ENCODE measurements at places on chromosomes 5 and 9.
A peak's percentile ranks its signal among the peaks of the same experiment; 100 is the strongest.

- ATAC-seq = no peak
Measured at GRCh38 chr5:11684607-11685006, 219.6 kb downstream of the CTNND2 start.

- no peak for ATAC-seq
Measured at GRCh38 chr5:67002832-67003684, 193.5 kb downstream of the CD180 start.

- ATAC-seq = peak; percentile 76
Measured at GRCh38 chr9:16136961-16137360, 584.1 kb downstream of the CCDC171 start.

DNA sequence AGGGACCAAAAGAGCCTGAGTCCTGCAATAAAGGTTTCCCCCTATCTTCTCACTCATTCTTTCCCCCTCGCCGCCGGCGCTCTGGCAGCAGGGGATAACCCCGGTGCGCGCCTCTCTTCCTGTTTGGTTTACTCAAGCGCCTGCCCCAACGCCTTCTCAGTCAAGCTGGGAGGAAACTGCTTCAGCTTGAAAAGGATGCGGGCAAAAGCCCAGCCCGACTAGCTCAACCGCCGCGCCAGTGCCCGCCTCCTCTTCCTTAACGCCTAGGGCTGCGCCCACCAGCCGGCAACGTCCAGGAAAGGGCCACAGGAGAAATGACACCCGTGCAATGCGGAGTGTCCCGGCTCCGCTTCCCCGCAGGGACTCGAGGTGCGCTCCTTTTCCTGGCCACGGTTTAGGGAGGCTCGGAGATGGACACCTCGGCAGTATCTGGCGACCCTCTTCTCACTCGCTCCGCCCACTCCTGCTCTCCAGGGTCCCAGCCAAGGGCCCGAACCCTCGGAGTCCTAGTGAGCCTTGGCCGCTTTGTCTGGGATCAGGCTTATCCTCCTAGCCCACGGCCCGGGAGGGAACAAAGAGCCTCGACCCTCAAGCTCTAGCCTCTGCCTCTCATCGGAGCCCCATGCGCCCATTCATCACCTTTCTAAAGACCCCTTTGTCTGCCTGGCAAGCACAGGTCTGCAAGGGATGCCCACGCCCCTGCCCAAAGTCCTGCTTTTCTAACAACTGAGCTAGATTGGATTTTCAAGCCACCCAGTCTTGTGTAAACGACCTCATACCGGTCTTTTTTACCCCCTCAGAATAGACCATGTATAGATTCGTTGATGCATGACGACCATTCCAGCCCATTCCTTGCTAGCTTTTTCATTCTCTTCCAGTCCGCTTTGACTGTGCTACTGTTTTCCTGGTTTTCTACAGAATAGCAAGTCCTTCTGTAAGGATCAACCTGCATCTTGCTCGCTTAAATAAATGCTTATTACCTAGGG lies 2.0 kb downstream of the ST8SIA4 start:
- ATAC-seq = peak; percentile 33

DNA sequence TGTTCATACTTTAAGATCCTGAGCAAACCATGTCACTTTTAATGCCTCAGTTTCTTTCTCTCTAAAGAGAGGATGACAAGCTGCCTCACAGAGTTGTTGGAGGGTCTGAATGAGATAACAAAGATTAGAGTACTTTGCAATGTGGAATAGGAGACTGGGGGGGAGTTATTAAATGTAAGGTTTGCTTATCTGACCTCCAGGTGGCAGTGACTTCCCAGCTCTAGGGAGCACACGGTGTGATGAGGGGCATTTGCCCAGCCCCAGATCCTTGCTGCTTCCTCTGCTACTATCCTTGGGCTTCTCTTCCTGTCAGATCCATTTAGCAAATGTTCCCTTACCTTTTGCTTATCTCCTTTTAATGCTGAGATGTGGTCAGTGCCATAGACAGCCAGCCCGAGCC lies 30.7 kb downstream of the ENHO start:
- ATAC-seq = no peak

- no peak for ATAC-seq
Measured at GRCh38 chr5:131945551-131946168, at the start of gene MEIKIN. TSS of gene MEIKIN (minus strand) at chr5:131945663. CDS start at chr5:131945505, 158 bp downstream.

DNA sequence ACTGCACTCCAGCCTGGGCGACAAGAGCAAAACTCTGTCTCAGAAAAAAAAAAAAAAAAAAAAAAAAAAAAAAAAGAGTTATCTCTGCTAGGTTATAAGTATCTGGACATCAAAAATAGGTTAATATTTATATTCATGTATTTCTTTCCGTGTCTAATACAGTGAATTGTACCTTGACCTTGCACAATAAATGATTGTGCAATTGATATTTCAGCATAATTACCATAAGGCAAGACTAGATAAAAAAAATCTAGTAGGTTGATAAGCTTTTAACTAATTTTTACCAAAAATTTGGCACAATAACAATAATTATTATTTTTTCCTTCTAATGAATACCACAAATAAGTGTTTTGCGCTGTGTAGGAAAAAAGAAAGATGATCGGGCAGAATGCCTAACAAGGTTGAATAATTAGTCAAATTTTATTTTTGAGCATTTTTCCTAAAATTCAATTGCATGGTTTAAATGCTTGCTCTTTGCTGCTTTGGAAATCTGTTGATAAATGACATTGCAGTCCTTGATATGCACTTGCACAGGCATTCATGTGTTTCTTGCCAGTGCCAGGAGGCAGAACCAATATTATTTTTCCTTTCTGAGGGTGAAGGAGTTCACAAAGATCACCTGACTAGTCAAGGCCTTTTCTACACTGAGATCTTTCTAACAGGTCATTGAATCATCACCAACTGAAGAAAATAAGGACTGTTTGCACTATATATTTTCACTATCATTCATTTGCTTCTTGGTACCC lies 127.5 kb downstream of the ARRDC3 start:
- ATAC-seq = no peak

GRCh38 chr5:43312699-43313034 lies 545 bp downstream of the HMGCS1 start:
- ATAC-seq = no peak
